ENCODE measurements at places on chromosomes 3 and 15.

DNA sequence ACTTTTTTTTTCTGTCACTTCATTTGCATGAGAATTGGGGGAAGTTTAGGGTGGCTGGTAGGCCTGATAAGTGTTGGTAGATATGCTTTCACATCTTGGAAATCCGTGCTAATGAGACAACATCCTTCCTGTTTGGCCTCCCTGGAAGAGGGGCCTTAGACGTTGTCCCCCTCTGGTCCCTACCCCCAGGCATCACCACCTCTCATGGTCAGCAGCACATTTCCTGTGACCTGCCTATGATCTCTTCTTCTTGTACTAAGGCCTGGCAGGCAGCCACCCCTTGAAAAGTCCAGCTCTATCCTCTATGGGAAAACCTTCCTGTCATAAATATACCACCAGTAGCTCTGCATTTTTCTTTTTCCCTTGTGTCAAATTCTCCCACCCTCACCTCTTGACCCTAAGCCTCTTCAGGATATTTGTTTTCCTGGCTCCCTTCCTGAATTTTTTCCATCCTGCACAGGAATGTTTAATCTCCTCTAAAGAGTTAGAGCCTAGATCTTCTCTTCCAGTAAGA is 107.8 kb downstream of the SNRK start:
- no peak for DNase-seq

- no peak for DNase-seq
Measured at GRCh38 chr15:71186267-71186666, 71.0 kb downstream of the THSD4 start.

- peak; percentile 40 for DNase-seq
Measured at GRCh38 chr3:139745831-139746230, 68.1 kb upstream of the NMNAT3 start.

GRCh38 chr15:48865370-48866079 is 12.4 kb upstream of the EID1 start:
- DNase-seq = no peak

GRCh38 chr3:107855710-107856109 is 235.1 kb downstream of the CD47 start:
- DNase-seq = peak; percentile 79

- no peak for DNase-seq
Measured at GRCh38 chr15:67776600-67776999, 48.7 kb upstream of the SKOR1 start.

- peak; percentile 42 for DNase-seq
Measured at GRCh38 chr15:63156086-63156710, 1.1 kb downstream of the RPS27L start.

DNA sequence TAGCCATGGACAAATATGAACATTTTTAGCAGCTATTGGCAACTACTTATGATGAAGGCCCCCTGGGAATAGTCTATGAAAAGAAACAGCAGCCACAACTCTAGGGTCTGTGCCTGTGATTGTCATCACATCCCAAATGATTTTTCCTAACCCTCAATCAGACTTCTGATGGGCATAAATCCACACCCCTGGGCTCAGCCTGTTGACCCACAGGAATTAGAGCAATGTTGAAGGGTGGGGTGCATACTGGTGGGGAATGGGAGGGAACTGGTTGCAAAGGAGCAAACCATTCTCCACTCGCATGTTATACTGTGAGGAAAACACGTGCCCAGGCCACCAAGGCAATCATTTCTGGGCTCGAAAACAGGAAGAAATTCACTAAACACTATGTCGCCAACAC is 106.5 kb upstream of the CTNNB1 start:
- DNase-seq = no peak

DNA sequence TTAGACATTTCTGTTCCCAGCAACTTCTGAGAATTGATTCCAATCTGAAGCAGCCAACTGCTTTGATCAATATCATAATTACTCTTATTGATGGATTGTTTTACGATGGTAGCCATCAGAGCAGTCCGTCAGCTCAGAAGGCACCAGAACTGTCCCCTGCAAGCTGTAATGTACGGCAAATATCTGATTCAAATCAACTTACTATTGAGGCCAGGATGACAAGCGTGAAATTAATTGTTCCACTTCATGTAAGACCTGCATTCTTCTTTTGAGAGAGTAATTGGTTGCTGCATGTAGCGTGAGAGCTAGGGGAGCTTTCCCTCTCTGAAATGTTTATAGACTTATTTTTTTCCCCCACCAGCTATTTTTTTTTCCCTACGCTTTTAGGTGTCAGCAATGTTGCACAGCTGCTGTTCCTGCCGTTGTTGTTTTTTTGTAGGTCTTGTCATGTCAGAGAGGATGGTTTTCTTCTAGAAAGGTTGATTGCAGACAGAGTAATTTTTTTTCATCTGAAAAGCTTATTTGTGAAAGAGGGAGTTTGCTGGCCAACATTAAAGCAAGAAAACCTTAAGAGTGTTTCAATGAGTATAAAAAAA is 134.9 kb downstream of the CACNA2D3 start:
- no peak for DNase-seq

DNA sequence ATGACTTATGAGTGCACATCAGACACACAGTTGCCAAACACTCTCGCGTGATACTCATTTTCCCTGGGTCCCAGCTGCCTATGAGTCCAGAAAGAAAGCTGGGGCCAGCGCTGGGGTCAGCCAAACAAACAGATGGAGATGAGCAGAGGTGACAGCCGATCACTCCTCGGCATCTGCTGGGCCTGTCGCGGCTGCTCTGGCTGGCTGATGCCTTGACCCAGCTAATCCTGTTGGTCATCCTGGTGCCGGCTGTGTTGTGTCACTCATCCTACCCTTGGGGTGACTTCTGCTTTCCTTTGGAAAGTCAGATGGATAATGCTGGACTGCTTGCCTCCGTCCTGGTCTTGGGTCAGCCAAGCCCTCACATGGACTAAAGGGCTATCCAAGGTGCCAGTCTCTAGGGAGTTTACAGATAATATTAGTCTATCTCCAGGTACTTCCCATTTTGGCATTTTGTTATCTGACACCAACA is 105.3 kb upstream of the PDZRN3 start:
- DNase-seq = no peak

DNA sequence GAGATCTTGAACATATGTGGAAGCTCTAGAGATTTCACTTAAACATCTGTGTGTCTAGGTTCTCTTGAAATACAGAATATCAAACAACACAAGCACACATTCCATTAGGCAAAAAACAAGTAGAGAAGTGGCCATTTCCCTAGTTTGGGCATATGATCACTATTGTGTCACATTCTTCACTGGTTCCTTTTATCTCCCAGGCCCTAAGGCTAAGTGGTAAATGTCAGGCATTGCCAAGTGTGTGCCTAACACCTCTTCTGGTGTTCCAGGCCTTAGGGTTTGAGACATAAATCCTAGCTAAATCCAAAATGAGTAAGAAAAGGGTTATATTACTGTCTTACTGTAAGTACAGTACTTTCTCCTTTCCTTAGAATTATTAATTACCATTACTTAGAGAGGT is 880.1 kb downstream of the PDCD6IP start:
- peak; percentile 4 for DNase-seq

DNA sequence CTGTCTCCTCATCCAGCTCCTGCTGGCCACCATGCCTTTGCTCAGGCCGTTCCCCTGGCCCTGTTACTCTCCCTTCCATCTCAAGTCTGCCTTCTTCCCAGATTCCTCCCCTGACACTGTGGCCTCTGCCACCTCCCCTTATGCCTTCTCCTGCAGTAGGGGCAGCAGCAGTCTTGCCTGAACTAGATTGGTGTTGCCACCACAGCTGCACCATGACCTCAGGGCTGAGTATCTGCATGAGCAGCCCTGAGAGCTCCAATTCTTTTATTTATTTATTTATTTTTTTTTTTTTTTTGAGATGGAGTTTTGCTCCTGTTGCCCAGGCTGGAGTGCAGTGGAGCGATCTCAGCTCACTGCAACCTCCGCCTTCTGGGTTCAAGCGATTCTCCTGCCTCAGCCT is 13.8 kb upstream of the CAMP start:
- no peak for DNase-seq

DNA sequence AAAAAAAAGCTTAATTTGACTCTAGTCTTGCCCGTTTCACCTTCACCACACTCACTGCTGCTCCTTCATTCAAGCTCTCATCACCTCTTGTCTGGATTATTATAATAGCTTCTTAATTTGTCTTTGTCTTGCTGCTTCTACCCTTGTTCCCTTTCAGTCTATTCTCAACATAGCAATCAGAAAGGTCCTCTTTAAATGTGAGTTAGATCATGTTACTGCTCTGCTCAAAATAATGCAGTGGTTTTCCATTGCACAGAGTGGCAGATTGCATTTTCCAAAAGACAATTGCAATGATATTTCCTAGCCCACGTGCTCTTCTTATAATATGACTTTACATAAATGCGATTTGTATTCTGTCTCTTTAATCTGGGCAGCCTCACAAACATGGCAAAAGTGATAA is 174.6 kb downstream of the ALDH1A2 start:
- DNase-seq = no peak
